ENCODE measurements at places on chromosomes 11 and 22. TPM values are rescaled to one million over a fixed set of nuclear protein-coding genes. Genes with fewer than 3 reads are reported as not detected.

- no peak for DNase-seq
These were observed 2.5 kb downstream of the NCF4 start for GRCh38 chr22:36863281-36863680.

DNA sequence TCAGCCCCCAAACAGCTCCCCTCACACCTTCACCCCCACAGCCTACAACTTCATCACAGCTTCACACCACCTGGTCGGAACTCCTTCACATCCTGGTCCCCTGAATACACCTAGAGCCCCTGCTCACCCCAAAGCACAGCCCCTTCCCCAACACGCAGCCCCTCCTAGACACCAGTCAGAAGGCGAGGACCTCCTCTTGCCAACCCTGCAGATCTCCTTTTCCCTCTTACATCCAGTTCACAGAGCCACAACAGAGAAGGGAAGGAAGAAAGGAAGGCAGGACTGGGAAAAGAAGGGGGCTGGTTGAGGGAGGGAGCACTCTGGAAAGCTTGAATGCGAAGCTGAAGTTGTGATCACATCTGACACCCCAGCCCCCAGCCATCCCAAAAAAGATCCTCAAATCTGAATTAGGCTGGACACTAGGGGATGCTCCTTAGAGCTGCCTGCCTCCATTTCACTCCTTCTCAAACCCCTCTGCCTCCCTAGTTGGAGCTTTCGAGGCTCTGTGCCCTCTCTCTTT, 629 bp downstream of the CCKBR start:
- no peak for DNase-seq

Gene PDGFD
- total RNA-seq = not detected

- DNase-seq = no peak
These were observed 11.8 kb downstream of the RCOR2 start for GRCh38 chr11:63905179-63905578.

Gene MS4A7
- total RNA-seq = 0.21 TPM

DNA sequence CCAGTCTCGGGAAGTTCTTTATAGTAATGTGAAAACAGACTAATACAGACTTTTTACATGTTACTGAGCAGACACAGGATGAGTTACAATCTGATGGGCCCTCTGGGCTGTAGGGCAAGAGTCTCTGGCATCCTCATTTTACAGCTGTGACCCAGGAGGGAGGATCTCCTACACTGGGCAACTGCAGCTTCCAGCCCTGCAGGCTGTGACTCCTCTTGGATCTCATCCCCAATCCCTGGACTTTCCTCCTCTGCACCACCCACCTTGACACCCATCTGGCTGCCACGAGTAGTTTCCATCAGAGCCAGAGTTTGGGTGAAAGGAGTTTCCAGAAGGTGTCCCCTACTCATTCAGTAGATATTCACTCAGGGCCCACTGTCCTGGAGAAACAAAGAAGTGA, 48.9 kb upstream of the MYEOV start:
- DNase-seq = no peak

DNA sequence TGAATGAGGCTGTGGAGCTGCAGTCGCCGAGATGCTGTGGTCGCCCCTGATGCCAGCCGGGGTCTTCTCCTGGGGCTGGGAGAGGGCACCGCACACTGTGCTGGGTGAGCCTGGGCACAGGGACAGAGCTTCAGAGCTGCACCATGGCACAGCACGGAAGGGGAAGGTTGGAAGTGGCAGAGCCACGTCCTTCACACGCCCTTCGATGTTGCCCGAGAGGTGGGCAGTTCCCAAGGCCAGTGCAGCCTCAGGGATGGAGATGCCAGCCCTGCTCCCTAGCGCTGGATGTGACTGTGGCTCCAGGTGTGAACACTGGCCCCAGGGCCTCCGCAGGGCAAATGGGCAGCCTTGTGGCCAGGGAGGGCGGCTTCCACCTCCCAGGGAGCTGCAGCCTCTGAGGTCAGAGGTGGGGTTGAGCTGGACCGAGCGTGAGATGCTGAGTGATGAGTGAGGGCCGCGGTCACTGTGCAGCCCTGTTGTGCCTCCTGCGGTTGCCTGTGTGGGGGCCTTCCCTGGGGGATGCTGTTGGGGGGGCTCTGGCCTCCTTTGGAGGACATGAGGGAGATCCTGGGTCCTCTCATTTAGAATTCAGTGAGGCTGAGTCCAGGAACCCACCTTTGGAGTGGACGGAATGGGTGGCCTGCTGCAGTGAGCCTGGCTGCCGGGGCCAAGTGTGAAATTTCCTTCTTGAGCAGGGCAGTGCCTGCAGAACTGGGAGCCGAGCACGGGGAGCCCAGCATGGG, 1090.0 kb downstream of the BRD1 start:
- DNase-seq = no peak

Gene ARRB1
- 26.3 TPM for total RNA-seq

- no peak for DNase-seq
These were observed 53.0 kb downstream of the MICAL2 start for GRCh38 chr11:12163181-12163941.
